ENCODE measurements at places on chromosomes 7 and 10. TPM values are rescaled to one million over a fixed set of nuclear protein-coding genes. Genes with fewer than 3 reads are reported as not detected.

Gene CYP3A4
- not detected for total RNA-seq

Gene HYAL4
- not detected for total RNA-seq

DNA sequence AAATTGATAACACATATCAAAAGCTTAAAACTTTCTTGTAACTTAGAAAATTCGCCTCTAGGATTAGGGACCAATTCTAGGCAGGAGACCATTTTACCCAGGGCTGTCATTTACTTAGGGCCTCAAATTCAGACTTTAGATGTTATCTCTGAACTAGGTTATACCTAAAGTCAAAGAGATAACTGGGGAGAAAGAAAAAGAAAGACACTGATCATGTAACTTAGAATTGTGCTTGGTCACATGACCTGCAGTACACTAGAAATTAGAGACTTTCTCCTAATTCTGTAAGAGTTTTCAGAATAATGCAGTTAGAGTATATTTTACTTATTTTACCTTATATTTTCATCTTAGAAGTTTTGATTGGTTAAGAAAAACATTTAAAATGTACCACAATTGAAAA lies 16.7 kb downstream of the ASB4 start:
- H3K27me3 ChIP-seq, result peaks cover 4% of the 10 kb centered on the region
- no peak overlapping the region for H3K4me3 ChIP-seq
- H3K27ac ChIP-seq, result no peak overlapping the region
- no peaks in the 10 kb centered on the region for H3K36me3 ChIP-seq
- DNase-seq, result no peak
- H3K4me1 ChIP-seq, result no peaks in the 10 kb centered on the region

DNA sequence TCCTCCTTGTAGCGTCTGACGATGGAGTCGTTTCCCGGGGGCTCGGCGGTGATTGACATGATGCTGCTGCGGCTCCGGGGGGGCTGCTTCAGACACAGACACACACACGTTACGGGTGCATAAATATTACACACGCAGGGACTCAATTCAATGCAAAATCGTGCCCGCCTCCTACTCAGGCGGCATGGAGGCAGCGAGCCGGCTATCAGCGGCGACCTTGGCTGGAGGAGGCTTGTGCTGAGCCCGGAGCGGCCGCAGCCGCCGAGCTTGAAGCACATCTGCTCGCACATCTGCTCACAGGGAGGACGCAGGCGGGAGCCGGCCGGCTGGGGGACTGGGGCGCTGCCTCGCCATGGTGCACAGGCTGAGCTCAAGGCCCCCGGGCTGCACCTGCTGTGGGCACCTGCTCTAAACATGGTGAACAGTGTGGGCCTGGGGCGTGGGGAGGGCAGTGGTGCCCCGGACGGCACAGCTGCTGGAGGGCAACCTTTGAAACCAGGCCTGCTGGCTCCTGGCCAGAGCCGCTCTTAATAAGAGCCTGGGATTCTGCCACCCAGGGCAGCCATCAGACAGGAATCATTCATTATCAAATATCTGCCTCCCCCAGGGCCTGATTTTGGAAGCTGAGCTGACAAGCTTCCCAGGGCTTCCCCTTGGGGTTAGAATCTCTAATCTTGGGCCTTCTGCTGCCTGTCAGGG lies 84.7 kb upstream of the GNA12 start:
- no peak overlapping the region for H3K4me3 ChIP-seq
- H3K27me3 ChIP-seq, result peaks cover 27% of the 10 kb centered on the region
- H3K27ac ChIP-seq, result no peak overlapping the region
- no peaks in the 10 kb centered on the region for H3K4me1 ChIP-seq
- H3K36me3 ChIP-seq, result no peaks in the 10 kb centered on the region

GRCh38 chr7:18320422-18320821 lies 175.1 kb upstream of the HDAC9 start:
- H3K4me1 ChIP-seq, result no peaks in the 10 kb centered on the region
- no peak for DNase-seq
- no peak overlapping the region for H3K4me3 ChIP-seq
- no peaks in the 10 kb centered on the region for H3K36me3 ChIP-seq
- 0 out of 2 replicates have a peak, but pooled peaks cover 2% of the 10 kb centered on the region for H3K27me3 ChIP-seq

DNA sequence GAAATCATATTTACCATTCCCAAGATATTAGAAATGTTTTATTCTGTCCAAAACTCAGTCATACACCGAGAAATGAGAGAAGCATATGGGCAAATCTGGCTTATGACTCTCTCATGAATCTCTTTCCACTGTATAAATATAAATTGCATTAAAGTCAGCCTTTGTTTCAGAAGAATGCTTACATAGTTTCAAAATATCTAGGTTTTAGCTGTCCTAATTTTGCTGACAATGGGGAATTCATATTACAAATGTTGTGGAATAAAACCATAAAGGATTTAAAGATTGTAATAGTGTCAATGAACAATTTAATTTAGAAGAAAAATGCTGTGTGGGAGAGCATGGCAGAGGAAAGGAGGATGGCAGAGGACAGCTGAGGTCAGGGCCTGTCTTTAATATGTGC lies 185.0 kb upstream of the THSD7A start:
- no peak overlapping the region for H3K27ac ChIP-seq
- H3K27me3 ChIP-seq, result no peaks in the 10 kb centered on the region
- no peak for DNase-seq
- no peak overlapping the region for H3K4me3 ChIP-seq

- no peak overlapping the region for H3K4me3 ChIP-seq
- H3K27me3 ChIP-seq, result no peaks in the 10 kb centered on the region
- H3K27ac ChIP-seq, result peak overlapping the region; percentile 47
Observed at GRCh38 chr7:73717991-73718405, 1.5 kb downstream of the STX1A start.

- DNase-seq, result no peak
- H3K4me3 ChIP-seq, result peak overlapping the region; percentile 79
- H3K27me3 ChIP-seq, result no peaks in the 10 kb centered on the region
- H3K4me1 ChIP-seq, result peaks cover 8% of the 10 kb centered on the region
Observed at GRCh38 chr7:44045226-44046014, 918 bp downstream of the DBNL start.

- H3K27ac ChIP-seq, result no peak overlapping the region
- peak; percentile 19 for DNase-seq
- H3K36me3 ChIP-seq, result no peaks in the 10 kb centered on the region
- peaks cover 4% of the 10 kb centered on the region for H3K4me1 ChIP-seq
- peak overlapping the region; percentile 66 for H3K4me3 ChIP-seq
Observed at GRCh38 chr7:114086914-114087652, 168.3 kb upstream of the PPP1R3A start.

GRCh38 chr7:89623018-89623672 lies 531.1 kb upstream of the STEAP1 start:
- peak; percentile 3 for DNase-seq
- H3K4me1 ChIP-seq, result no peaks in the 10 kb centered on the region
- H3K36me3 ChIP-seq, result no peaks in the 10 kb centered on the region

- H3K4me3 ChIP-seq, result 0 out of 2 replicates have a peak overlapping the region, but pooled peaks have one; percentile 4
- H3K36me3 ChIP-seq, result peaks cover 9% of the 10 kb centered on the region
- H3K27me3 ChIP-seq, result no peaks in the 10 kb centered on the region
- peak overlapping the region; percentile 87 for H3K27ac ChIP-seq
Observed at GRCh38 chr7:36291387-36292316, 98.0 kb upstream of the ANLN start.

GRCh38 chr10:26780793-26781601 lies 79.8 kb downstream of the ABI1 start:
- H3K4me3 ChIP-seq, result no peak overlapping the region
- peaks cover 8% of the 10 kb centered on the region for H3K4me1 ChIP-seq

- H3K27ac ChIP-seq, result no peak overlapping the region
- no peaks in the 10 kb centered on the region for H3K36me3 ChIP-seq
Observed at GRCh38 chr7:50908628-50909290, 126.1 kb upstream of the GRB10 start.
